ENCODE measurements at places on chromosomes 13 and 19. TPM values are rescaled to one million over a fixed set of nuclear protein-coding genes. Genes with fewer than 3 reads are reported as not detected.

LAIR2 gene
- not detected for total RNA-seq

FCHO1 gene
- total RNA-seq = 2.7 TPM

MRPL4 gene
- total RNA-seq = 51.3 TPM

ZNF763 gene
- total RNA-seq = not detected

TRPC4 gene
- total RNA-seq = 6.5 TPM

MYO9B gene
- total RNA-seq = 62.4 TPM

ZNF135 gene
- total RNA-seq = 1.1 TPM

SLAIN1 gene
- total RNA-seq = 7.4 TPM

GJB2 gene
- total RNA-seq = 0.23 TPM

DNA sequence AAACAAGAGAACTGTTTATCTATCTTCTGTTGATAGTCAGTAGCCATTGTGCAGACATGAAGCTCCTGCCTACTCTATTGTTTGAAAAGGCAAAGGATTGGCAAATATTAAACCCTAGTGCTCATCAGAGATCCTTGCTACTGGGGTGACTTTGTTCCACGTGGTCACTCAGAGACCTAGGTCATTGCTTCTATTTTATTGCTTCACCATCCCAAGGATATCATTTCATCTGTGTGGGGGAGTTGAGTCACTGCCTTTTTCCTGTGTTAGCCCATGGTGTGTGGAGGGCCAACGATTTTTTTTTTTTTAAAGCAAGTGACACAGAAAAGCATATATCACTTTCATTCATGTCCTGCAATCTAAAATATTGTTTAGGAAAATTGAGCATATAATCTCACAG, 254.1 kb upstream of the RXFP2 start:
- no peak for DNase-seq

DNA sequence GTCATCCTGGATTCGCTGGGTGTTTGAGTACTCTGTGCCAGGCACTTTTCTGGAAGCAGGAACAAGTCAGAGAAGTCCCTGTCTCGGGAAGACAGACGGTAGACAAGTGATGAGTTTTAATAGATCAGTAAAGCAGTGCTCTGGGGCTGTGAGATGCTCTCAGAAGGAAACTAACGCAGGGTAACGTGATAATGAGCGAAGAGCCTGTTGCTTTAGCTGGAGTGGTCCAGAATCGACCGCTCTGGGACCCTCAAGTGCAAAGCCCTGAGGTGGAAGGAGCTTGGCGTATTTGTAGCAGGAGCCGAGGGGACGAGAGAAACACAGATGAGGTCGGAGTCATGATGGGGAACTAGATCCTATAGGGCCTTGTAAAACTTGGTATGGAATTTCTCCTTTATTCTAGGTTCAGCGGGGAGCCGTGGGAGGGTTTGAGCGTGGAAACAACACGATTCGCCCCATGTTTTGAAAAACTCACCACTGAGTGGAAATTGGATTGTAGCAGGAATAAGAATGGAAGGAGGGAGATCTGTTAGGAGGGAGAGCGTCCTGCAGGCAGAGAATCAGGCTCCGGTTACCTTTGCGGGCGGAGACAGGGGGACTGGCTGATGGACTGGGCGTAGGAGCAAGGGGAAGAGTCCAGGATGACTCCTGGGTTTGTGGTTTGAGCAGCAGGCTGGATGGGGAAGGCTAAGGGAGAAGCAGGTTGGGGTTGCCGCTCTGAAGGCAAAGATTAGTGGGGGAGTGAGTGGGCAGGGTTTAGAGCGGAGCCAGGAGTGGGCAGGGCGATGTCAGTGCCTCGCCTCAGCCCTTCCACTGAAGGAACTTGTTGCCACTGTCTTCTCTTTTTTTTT, 763 bp downstream of the POLD1 start:
- no peak for DNase-seq

GRCh38 chr13:30805603-30806011, 70.3 kb downstream of the ALOX5AP start:
- no peak for DNase-seq

GRCh38 chr13:95231393-95231792, 69.9 kb downstream of the ABCC4 start:
- no peak for DNase-seq

DNA sequence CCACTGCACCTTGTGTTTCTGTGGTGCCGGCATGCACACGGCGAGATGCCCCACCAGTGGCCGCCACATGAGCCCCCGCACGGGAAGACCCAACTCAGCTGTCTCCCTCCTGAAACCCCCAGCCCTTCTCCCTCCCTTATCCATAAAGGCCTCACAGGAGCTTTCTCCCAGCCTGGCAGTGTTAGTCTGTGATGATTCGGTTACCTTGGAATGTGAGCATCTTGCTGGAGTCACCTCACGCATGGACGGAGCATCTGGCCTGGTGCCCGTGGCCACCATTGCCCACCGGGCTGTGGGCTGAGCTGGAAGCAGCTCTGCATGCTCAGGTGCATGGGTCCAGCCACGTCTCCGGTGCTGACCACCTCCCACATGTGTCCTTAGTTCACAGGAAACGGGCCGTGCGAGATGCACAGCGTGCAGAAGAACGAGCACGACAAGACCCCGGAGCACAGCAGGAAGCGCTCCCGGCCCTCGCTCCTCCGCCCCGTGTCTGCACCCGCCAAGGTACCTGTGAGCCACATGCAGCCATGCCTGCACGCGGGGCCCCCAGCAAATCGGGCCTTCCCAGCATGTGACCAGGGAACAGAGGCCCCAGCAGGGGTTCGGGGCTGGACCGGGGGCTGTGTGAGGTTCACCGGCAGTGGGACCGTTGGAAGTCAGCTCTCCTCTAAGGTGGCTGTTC, 22.0 kb downstream of the SIN3B start:
- DNase-seq = no peak

- DNase-seq = no peak
Observed at GRCh38 chr13:42007844-42008243, 40.6 kb upstream of the DGKH start.

GRCh38 chr19:17602872-17603510, 47.5 kb downstream of the COLGALT1 start:
- no peak for DNase-seq

DNA sequence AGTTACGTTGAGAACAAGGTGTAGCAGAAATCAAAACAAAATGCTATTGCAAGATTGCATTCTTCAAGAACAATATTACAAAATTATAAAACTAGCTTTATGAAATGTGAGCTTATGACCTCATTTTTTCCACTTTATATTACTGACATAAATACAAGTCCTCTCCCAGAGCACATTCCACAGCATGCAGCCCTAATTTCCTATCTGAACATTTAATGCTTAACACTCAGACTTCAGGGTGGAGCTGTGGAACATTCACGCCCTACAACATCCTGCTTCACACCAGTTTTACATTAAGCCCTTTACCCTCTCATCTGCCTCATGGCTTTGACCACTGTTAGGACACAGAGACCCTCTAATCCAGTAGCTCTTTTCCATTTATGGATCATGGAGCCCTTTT, 65.5 kb downstream of the EPSTI1 start:
- no peak for DNase-seq

GRCh38 chr19:32308431-32309077, 36.9 kb upstream of the ZNF507 start:
- DNase-seq = no peak

GRCh38 chr19:16076958-16077611, 790 bp downstream of the TPM4 start:
- DNase-seq = peak; percentile 55

DNA sequence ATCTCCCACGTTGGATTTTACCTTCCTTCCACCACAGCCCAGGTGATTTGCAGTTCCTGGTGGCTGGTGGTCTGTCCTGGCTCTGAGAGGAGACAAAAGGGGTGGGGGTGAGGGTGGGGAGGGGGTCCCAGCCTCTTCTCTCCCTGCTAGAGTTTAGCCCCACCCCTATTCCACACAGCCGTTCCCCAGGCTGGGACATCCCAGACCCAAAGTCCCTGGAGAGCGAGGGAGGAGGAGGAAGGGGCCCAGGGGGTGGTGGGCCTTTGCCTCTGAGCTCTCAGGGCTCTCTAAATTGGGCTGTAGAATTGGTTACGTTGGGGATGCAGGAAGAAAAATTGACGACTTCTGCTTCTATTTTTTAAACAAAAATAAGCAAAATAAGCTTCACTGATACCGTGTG, 81.9 kb downstream of the SLC6A16 start:
- no peak for DNase-seq

DNA sequence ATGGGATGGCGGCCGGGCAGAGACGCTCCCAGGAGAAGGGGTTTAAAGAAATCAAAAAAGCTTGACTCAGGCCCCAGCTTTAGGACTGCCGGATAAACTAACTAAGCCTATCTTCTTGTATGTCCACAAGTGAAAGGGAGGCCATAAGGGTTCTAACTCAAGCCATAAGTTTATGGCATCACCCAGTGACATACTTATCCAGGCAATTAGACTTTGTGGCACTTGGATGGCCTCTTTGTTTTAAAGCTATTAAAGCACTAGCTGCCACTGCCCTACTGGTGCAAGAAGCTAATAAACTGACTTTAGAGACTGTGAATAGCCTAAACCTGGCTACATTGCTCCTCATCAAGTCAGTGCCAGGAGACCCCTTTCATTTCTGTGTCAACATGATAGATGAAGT, 102.0 kb downstream of the ZNF429 start:
- DNase-seq = no peak

- peak; percentile 80 for DNase-seq
Observed at GRCh38 chr19:56066152-56067023, 54.7 kb downstream of the ZNF787 start.

GRCh38 chr19:1654178-1654792, 1.9 kb upstream of the TCF3 start:
- DNase-seq = no peak

DNA sequence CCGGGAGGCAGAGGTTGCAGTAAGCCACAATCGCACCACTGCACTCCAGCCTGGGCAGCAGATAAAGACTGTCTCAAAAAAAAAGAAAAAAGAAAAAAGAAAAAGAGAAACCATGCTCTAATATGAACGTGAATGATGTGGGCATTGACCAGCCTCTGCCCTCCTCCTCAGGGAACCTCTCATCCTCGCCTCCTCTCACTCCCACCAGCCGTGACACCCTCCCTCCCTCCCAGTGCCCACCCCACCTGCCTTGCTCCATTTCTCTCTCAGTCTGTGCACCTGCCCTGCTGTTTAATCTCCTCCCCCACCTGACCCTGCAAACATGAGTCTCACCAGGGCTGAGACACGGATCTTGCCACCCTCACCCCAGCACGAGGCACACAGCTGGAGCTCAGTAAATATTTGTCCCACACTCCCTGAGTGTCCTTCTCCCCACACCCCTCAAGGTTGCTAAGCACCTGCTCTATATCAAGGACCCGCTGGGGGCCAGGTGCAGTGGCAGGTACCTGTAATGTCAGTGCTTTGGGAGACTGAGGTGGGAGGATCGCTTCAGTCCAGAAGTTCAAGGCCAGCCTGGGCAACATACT, 7.5 kb upstream of the BCAT2 start:
- no peak for DNase-seq

GRCh38 chr19:29483641-29483920, 42.2 kb upstream of the VSTM2B start:
- DNase-seq = no peak

DNA sequence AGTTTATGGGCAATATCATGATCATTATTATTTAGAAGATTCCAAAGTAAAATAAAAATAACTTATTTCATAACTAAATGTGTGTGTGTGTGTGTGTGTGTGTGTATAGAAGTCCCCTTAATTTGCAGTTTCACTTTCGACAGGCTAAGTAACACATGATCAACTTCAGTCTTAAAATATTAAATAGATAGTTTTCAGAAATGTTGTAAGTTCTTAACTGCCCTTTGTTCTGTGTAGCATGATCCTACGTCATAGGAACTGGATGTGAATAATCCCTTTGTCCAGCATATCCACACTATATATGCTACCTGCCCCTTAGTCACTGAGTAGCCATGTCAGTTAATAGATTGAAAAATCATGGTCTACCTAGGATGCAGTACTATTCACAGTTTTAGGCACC, 1863.5 kb upstream of the PCDH20 start:
- no peak for DNase-seq

DNA sequence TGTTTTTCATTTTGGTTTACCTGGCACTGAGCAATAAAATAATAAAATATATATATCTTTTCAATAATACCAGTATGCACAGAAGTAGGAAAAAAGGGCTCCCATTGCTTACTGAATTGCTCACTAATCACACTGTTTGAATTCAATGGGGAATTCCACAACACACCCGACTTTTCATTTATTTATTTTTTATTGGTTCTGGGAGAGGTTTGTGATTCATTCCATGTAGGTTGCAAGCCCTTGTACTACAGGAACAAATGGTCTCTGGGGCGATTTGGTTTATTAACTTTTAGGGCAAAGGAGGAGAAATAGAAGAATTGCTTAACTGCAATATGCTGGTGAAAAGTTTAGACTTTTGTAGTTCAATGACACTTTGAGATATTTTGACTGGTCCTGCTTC, 207.4 kb downstream of the DCT start:
- no peak for DNase-seq

DNA sequence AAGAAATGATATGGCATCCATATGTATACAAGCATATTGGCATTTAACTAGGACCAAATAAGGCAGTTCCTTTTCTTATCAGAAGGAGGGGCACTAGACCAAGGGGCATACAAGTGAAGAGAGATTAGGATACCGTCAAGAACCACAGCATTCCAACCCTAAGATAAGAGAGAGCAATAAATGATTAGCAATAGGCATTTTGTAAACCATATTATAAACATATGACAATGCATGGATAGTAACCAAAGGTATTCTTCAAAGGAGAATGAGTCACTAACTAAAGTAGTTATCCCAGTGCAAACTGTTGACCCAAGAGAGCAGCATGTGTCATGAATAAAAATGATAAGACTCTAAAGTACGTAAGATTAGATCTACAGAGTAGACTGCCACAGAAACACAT, 500.9 kb upstream of the HTR2A start:
- no peak for DNase-seq

Data from endothelial cell (in vitro differentiated cells).